ENCODE measurements at places on chromosomes 4 and X. TPM values are rescaled to one million over a fixed set of nuclear protein-coding genes. Genes with fewer than 3 reads are reported as not detected.

RHOH gene
- not detected for polyA plus RNA-seq

MAP7D3 gene
- polyA plus RNA-seq = 11.5 TPM

TLR10 gene
- 0.27 TPM for polyA plus RNA-seq

ASB12 gene
- polyA plus RNA-seq = not detected

CXCL11 gene
- polyA plus RNA-seq = not detected

MTTP gene
- 5.7 TPM for polyA plus RNA-seq

CDX4 gene
- polyA plus RNA-seq = not detected

TSPAN6 gene
- polyA plus RNA-seq = 4.5 TPM

TGIF2LX gene
- polyA plus RNA-seq = not detected

HEPH gene
- 18.2 TPM for polyA plus RNA-seq

SLC25A53 gene
- polyA plus RNA-seq = 14.1 TPM

IL3RA gene
- not detected for polyA plus RNA-seq

All from Purkinje cell (primary cell).